ENCODE measurements at places on chromosomes 3 and 15.
A peak's percentile ranks its signal among the peaks of the same experiment; 100 is the strongest.

DNA sequence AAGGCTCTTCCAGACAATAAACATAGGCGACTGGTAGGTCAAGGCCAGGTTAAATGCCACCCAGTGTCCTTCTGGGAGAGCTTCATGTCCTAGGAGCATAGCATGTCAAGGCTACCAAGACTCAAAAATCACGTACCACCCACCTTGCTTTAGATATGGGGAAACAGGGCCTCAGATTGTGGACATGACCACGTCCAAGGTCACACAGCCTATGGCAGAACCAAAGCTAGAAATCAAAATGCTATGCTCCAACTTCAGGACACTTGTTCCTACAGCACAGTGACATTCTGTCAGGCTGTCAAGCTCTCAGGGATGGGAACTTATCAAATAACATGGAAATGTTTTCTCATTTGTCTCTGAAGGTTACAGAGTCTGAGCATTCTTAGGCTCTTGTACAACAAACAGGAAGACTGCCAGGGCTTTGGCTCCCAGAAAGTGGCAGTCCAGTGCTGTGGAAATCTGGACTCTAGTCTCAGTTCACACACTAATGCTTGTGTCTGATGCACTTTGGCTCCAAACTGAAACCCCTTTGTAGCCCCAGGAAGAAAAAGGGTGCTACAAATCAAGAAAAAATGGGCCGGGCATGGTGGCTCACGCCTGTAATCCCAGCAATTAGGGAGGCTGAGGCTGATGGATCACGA lies 170.4 kb upstream of the LPP start:
- DNase-seq = no peak

GRCh38 chr3:33900809-33901505 lies 102.5 kb downstream of the PDCD6IP start:
- DNase-seq = peak; percentile 29

DNA sequence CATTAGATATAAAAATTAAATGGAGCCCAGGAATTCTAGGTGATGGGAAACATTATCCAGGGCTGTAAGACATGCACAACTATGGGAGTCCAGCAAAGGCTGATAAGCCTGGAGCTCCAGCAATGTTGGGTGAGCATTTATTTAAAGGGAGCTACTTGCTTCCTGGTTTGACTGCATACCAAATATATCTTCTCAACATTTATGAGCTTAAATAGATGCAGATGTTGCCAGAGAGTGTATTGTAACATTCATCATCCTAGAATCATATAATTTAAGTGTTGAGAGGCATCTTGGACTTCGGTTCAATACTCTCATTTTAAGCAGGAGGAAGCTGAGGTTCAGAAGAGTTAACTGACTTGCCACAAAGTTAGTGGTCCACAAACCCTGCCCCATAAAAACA lies 12.2 kb upstream of the POLR2M start:
- peak; percentile 10 for DNase-seq

GRCh38 chr15:97144377-97144711 lies 813.8 kb downstream of the NR2F2 start:
- DNase-seq = no peak

- DNase-seq = no peak
Observed at GRCh38 chr3:121981473-121981872, 40.6 kb downstream of the ILDR1 start.

- no peak for DNase-seq
Observed at GRCh38 chr15:84721371-84721770, 5.4 kb upstream of the SEC11A start.

DNA sequence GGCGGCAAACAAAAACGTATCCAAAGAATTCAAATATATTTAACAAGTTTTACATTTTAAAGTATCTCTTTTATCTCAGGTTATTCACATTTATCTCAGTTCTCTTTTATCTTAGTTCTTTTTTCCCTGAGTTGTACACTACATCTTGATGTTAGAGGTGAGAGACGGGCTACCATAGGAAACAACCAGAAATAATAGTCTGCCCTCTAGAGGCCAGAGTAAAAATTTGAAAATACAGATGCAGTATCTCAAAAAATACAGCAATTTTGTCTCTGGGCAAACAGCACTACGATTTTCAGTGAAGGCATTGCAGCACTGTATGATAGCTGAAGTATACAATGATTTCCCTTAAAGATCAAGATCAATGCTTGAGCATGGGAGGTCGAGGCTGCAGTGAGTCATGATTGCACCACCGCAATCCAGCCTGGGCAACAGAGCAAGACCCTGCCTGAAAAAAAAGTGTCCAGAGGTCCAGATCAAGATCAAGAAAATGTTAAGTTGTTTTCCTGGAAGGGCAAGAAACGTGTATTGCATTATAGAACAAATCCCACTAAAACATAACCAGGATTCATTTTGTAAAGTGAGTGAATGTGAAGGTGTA lies 82.6 kb upstream of the ATP11B start:
- peak; percentile 64 for DNase-seq

GRCh38 chr15:66284271-66284670 lies 9.1 kb upstream of the DIS3L start:
- no peak for DNase-seq

DNA sequence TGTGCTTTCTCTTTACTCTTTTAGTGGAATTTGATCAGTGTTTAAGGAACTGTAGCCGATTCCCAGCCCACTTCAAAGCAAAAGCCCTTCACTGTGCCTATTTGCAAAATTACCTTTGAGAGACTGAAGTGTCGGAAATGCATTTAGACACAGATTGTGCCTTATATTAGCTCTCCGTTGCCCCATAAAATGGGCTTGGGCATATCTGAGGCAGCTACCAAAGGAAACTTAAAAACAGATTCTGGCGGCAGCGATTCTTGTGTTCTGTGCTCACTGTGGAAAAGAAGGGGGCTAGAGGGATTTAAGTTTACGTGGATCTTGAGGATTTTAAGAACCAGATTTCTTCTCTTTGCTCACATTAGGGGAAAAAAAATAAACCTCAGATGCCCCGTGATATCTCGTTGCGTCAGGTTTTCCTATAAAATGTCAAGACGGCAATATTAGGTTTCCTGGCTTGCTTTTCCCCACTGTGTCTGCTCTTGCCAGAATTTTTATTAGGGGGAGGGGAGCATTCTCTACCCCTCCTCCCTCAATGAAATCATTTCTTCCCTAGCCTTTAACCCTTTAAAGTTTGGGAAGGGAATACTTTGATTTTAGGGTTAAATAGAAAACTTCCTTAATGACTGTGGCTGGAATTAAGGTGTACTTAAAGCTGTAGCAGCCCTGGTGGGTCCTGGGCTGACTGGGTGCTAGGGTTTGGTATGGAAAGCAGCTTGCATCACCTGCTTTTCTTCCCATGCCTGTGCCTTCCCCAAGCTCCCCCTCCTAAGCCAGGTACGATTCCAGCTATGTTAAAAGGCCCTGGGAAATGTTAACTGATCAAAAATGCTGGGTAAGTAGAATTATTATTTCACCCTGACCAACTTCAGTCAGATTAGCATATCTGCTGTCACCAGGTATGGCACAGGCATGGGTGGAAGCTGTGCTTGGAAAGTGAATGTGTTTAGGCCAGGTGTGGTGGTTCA lies 73.8 kb downstream of the SMAD3 start:
- no peak for DNase-seq

DNA sequence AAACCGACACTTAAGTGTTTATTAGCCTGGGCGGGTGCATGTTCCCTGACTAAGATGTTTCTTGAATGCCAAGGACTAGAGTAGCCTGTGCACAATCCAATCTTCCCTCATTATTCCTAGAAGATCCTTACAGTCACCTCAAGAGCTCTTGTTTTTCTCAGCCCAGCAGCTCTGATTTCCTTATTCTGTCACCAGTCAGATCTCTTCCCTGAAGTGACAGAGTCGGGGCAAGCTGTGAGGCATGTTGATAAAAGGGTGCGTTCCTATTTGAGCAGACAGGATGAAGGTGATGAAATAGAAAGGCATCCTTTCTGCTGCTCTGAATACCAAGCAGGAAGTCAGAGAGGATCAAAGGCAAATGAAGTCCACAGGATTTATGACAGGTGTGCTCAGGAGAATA lies 125.6 kb upstream of the MCTP2 start:
- no peak for DNase-seq

Data from GM03348 (cell line).